ENCODE measurements at places on chromosomes 2 and 18.

GRCh38 chr2:216735086-216735485, 39.7 kb upstream of the IGFBP5 start:
- DNase-seq = no peak

GRCh38 chr2:162018530-162018929, 55.5 kb downstream of the DPP4 start:
- DNase-seq = no peak

GRCh38 chr2:45647986-45648520, 3.4 kb upstream of the PRKCE start:
- no peak for DNase-seq

DNA sequence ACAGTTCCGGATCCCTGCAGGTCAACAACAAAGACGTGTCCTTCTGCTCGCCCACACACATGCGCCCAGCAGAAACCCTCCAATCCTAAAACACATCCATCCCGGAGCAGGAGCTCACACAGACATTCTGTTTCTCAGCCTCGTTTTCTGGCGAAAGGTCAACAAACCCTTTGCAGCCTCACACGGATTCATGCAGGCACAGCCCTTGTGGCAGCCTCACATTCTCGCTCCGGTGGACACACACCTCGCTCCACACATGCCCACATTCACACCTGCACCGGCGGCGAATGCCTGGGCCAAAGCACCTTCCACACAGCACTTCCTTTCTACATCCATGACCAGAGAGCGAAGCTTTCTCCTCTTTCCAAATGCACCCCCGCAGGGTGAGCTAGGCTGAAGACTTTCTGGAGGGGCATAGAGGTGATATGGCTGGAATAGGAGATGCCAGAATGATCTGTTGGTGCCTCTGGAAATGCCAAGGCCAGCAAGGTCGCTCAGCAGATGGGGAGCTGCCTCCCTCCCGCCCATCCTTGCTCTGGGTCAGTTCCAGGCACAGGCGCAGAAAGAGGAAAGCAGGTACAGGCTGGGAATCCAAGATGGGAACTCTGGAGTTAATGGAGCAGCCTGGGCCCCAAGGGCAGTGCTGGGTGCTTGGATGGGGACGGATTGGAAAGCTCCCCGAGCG, 88.8 kb downstream of the CELF4 start:
- no peak for DNase-seq
